ENCODE measurements at places on chromosomes 11 and 22.

GRCh38 chr11:125457814-125458343 lies 38.2 kb downstream of the FEZ1 start:
- DNase-seq = no peak

- DNase-seq = no peak
Measured at GRCh38 chr11:66292543-66293332, 1.0 kb downstream of the TMEM151A start.

GRCh38 chr22:38051900-38052862 lies 5.0 kb upstream of the PICK1 start:
- peak; percentile 83 for DNase-seq

- DNase-seq = no peak
Measured at GRCh38 chr11:102603091-102603490, 22.0 kb downstream of the MMP20 start.

- DNase-seq = no peak
Measured at GRCh38 chr22:43343670-43344519, 723 bp upstream of the SCUBE1 start.

DNA sequence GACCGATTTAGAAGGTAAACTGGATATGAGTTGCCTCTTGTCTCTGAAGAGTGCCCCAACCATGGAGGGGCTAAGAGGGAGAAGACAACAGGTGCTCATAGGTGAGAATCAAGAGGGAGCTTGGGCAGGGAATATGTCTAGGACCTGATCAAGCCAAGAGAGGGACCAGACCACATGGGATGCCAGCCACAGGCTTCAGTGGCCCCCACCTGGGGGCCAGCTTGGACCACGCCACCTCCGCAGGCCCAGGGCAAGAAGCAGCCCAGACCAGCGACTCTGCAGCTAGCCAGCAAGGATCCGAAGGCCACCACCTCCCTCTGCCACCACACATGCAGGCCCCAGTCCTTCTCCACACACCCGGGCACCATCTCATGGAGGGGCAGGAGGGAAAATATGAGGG lies 92.5 kb upstream of the LDLRAD3 start:
- no peak for DNase-seq

DNA sequence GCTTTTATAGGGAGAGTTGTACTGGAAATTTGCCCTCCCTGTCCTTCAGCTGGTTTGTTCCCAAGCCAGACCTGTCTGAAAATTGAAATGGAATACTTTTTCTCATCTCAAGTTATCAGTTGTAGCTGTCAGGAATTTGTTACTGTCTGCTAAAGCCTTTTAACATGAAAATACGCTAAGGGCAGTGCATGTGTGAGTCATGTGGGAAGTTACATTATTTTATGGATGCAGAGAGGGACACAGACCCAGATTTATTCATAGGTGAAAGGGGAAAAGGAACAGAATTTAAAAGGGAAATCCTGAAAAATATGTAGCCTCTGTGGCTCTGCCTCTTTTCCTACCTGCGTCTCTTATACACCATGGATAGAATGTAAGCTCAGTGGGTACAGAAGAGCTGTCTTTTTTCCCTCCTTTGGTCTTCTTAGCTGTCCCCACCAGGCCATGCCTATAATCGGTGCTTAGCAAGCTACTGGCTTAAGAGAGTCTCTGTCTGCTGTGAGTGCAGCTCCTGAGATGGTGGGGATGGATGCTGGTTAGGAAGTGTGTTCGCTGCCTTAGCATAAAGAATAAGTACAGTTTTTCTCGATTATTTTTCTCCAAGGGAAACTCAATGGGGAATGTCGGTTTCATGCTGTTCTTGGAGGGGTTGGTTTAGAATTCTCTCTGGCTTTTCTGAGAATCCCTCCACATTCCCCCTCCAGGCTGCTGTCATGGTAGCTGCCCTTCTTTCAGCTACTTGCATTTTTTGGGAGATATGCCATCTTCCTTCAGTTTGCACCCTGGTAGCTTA lies 166.8 kb downstream of the TEAD1 start:
- no peak for DNase-seq

All from activated CD4-positive, alpha-beta T cell treated with anti-CD3 and anti-CD28 coated beads for 48 hours (primary cell).